ENCODE measurements at places on chromosomes 7 and 10.

DNA sequence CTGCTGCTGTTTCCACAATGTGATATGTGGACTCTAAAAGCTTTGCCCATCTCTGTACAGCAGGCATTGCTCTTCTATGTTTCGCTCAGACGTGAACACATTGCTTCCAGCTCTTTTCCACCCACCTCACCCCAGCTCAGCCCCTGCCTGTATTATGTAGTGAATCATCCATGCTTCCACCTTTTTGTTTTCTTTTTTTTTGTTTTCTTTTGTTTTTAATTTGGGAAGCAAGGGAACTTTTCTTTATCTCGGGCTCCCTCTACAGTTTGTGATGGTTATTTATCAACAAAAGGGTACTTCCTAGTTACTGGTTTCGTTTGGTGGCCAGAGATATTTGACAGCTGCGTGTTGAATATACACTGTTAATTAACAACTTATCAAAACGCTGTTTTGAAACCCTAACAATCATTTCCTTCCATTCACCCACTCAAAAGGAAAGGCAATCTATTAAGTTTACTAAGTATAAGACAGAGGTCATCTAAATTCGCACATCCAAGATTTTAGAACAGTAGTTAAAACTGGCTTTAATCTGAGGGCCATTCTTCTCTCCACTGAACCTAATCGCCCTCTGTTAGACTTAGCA, 127.9 kb upstream of the STK17A start:
- no peak for DNase-seq

- no peak for DNase-seq
Observed at GRCh38 chr7:105098863-105099515, 85.0 kb downstream of the KMT2E start.

GRCh38 chr10:49596836-49597235, 13.3 kb upstream of the SLC18A3 start:
- DNase-seq = no peak

DNA sequence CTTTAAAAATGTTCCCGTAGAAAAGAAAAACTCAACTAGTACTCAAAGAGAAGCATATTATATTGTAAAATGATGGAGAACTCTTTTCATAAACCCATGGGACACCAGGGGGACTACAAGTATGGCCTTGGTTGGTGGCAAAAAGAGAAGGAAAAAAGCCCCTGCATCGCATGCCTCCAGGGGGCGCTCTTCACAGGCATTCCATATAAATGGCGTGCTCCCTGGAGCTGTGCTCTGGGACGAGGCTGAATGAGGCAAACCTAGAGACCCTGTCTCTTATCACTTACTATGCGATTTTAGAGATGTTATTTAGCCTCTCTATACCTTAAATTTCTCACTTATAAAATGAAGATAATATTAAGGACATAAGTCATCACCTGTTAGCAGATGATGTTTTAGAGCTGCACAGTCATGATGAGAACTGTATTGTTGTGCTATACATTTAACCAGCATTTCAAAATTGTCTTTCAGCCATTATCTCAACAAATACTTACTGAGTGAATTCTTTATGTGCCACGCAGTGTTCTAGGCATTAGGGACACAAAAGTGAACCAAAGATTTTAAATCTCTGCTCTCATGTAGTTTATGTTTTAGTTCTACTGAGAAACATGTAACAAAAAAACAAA, 105.8 kb downstream of the ARHGAP21 start:
- no peak for DNase-seq

DNA sequence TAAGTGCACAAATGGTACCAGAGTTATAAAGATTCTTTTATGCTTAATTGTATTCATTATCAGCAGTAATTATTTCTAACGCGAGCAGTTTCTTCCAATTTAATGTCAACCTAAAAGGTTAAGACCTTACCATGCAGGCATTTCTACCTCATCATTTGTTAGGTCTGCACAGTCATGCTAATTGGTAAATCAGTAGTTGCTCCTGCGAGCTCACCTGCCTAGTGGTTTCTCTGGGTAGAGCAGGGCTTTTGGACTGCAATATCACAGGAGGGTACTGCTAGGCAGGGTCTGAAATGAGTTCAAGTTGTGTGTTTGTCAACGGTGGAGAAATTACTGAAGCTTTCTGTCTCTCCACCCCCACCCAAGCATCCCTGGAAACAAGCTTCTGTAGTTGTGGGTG, 558.5 kb upstream of the MGMT start:
- DNase-seq = no peak

Data from cerebellar nuclear complex (tissue), 1 donor.